Activated T-cell treated with anti-CD3 and anti-CD28 coated beads for 48 hours (primary cell): ENCODE measurements at places on chromosomes 1 and 21.

- peak; percentile 36 for DNase-seq
Observed at GRCh38 chr1:226061841-226062557, 517 bp upstream of the H3-3A start.

DNA sequence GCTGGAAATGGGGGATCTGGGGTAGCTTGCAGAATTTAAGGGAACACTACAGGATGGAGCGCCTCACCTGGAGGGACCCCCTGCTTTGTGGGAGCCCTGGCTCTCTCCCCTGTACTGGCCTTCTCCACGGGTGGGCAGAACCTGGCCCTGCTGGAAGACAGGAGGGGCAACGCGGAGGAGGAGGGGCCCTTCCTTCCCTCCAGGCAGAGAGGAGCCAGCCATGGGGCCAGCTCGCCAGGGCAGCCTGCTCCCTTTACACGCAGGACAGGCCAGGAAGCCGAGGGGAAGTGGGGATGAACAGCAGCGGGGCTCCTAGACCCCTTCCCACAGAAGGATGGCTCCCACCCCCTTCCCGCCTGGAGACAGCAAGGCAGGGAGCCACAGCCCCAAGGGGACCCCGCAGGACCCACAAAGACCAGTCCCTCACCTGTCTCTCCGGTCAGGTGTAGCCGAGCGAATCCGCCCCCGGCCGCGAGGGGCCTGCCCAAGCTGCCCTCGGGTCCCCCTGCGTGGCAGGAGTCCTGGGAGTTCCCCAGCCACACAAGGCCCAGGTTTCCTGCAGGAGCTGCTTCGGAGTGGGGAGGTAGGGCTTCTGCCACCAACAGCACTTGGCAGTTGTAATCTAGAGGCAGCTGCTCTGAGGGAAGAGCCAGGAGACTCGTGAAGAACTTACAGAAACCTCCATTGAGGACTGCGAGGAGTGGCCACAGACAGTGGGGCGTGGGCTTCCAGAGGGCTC, 1.6 kb upstream of the SLC19A1 start:
- DNase-seq = no peak

DNA sequence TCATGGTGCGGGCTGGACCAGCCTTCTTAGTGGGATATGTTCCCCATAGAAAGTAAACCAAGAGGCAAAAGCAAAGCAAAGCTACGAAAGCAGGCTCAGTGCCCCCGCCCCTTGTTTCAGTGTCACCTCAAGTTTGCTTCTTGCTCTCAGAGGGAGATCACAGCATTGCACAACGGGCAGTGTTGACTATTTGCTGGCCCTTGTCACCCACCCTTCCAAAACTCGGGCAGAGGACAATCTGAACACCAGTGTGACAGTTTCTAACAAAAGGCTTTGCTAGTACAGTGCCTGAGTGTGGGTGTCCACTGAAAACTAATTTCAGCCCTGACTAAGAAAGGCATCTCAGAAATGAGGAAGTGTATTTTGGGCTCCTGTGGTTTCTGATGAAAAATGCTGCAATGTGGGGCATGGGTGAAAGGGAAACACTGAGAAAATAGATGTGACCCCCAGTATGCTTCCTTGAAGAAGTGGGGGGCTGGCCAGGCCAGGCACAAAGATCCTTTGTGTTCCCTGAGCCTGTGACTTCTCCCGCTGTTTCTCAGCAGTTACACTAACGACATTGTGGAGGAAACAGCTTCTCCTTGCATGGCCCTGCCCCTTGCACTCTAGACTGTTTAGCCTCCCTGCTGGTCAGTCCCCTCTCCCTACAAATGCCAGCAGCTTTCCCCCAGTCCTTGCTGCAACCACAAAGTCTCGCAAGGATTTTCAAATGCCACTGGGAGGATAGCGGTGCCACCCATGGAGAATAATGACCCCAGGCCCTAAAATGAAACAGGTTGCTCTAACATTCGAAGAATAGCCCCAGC, 33.3 kb upstream of the KCNE1 start:
- peak; percentile 13 for DNase-seq

GRCh38 chr1:72704841-72705477, 422.6 kb upstream of the NEGR1 start:
- DNase-seq = no peak

DNA sequence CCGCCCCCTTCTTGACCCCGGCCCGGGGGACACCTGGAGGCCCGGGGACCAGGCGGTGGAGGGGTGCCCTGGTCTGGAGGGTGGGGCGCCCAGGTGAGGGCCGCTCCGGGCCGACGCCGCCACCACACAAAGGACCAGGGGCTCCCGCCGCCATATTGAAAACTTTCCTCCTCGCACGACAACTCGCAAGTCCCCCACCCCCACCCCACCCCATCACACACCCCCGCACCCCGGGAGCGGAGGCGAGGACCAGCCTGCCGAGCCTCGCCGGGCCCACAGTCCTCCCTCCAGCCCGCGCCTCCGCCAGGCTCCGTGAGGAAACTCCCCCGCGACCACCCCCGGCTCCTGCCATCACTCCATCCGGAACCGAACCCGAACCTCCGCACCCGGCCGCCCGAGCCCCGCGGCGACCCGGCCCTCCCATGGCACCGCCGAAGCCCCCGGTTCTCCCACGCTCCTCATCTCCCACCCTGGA, 733 bp downstream of the KDM5B start:
- DNase-seq = peak; percentile 31

- no peak for DNase-seq
Observed at GRCh38 chr1:25676488-25676887, 59.9 kb downstream of the MAN1C1 start.

DNA sequence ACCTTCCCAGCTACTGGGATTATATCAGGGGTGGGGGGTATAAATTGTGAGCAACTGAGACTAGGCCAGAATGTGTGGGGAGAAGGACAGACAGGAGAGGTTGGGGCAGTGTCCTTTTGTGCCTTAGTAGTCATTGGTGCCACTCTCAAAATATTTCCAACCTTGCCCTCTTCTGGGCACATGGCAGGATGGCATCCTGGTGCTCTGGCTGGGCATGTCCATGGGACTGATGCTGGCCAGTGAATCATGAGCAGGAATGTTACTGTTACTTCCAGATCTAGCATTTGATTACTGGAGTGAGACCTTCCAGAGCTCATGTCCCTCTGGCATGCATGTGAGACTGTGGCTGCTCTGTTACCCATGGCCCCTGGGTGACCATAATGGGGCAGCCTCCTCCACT, 151.2 kb downstream of the MATN1 start:
- no peak for DNase-seq

GRCh38 chr1:15709226-15709625, 25.1 kb downstream of the PLEKHM2 start:
- no peak for DNase-seq

DNA sequence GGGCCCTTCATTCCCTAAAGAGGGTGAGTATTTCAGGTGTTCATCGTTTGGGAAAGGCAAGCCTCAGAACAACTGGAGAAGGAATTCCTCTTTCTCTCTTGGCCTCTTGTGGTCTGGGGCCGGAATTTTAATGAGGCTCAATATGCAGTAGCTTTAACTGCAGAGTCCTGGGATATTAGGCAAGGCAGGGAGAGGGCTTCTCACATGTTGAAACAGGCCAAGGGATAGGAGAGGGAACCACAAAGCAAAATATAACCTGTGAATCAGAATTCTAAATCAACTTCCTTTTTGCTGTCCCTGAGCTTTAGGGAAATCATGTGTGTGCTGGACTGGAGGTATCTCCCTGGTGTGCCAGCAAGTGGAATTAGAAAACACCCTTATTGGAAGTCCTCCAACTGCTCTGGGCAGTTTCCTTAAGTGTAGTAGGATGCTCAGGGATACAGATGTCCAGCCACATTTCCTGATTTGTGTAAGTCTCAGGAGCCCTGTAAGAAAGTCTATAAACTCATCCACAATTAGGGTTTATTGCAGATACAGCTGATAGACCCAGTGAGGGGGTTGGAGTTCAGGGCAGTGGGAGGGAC, 215.8 kb upstream of the ZRANB2 start:
- DNase-seq = no peak

- DNase-seq = no peak
Observed at GRCh38 chr1:183349201-183349711, 68.9 kb downstream of the NMNAT2 start.

GRCh38 chr1:19081218-19081893, 124.9 kb upstream of the IFFO2 start:
- no peak for DNase-seq

- no peak for DNase-seq
Observed at GRCh38 chr1:161217831-161218230, 2.7 kb downstream of the FCER1G start.

DNA sequence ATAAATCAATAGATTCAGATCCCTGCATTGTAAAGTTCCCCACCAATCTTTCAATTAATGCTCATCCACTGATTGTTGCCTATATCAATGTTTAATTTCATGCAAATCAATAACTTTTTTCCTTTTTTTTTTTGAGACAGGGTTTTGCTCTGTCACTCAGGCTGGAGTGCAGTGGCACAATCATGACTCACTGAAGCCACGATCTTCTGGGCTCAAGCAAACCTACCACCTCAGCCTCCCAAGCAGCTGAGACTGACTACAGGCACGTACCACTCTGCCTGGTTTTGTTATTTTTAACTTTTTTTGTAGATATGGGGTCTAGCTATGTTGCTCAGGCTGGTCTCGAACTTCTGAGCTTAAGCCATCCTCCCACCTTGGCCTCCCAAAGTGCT, 25.7 kb downstream of the DIO1 start:
- peak; percentile 23 for DNase-seq

- DNase-seq = no peak
Observed at GRCh38 chr1:90362163-90362562, 354.9 kb downstream of the BARHL2 start.

- DNase-seq = no peak
Observed at GRCh38 chr1:218336328-218336727, 8.8 kb upstream of the TGFB2 start.

DNA sequence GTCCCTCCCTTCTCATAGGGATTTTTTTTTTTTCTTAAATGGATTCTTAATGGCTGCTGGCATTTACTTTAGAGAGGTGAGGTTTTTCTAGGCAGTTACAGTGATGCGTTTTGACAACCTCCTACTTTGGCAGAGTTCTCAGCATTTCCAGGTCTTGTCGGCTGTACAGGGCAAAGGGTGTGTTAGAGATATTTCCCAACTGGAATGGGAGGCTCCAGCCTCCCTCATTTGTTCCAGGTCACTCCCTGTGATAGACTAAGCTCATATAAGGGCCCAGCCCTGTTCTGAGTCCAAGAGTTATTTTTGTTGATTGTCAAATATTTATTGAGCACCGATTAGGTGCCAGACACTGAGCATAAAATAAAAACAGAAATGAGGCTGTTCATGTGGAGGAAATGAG, 7.6 kb upstream of the XKR8 start:
- DNase-seq = no peak

- DNase-seq = no peak
Observed at GRCh38 chr1:77405186-77405585, 123.4 kb downstream of the AK5 start.

GRCh38 chr21:41579692-41580091, 71.7 kb upstream of the TMPRSS2 start:
- no peak for DNase-seq

DNA sequence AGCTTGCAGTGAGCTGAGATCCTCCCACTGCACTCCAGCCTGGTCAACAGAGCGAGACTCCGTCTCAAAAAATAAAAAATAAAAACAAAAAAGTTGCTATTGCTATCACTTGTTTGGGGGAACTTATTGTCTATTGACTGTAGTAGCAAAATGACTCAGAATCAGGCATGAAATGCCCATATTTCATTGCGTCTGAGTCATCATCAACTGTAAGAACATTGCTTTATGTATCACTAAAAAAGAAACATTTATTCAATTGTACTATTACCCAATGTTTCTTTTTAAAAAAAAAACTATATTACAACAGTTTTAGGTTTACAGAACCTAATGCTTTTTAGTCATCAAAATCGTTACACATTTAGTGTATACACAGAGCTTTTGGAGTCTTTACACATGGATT, 91.0 kb upstream of the FMN2 start:
- no peak for DNase-seq

DNA sequence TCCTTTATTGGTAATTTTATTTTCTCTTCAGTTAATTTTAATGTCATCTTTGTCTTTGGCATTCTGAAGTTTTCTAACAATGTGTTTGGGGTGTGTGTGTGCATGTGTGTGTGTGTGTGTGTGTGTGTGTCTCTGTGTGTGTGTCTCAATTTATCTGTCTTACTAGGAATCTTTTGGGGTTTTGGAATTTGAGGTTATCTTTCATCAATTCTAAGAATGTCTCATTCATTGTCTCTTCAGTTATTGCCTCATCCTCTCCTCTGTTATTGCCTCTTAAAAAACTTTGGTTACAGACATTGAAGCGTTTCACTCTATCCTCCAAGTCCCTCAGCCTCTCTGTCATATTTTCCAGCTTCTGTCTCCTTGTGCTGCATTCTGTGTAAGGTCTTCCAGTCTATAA, 18.1 kb upstream of the SAMD13 start:
- no peak for DNase-seq

GRCh38 chr1:85330711-85331290, 54.4 kb upstream of the BCL10 start:
- no peak for DNase-seq

DNA sequence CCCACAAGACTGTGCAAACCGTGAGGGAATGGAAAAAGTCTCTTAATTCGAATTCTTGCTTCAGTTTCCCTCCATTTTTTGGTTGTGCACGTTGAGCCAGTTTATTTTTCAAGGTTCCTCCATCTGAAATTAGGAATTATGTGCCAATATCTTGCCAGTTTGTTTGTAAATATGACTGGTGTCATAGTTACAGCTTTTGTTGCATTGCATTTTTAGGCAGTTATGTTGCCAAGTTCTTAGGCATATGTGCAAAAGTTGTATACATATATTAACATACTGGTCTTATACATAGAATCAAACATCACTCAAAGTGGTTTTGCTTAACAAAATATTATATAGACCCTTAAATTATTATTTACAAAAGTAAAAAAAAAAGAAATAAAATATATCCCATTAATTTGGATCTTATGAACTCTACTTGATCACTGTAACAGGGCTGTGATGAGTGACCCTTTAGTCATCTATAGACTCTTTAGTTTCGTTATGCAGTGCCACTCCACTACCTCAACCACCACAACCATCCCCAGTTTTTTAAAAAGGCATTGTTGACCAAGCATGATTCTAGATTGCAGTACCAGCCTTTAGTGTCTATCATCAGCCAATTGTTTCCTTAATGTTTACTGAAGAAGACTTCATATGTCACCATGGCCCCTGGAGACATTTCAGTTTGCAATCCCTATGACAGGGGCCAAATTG, 20.9 kb upstream of the DYNLT5 start:
- no peak for DNase-seq

- no peak for DNase-seq
Observed at GRCh38 chr1:238501290-238501689, 610.6 kb upstream of the ZP4 start.

GRCh38 chr21:32949701-32950100, 76.0 kb upstream of the OLIG2 start:
- DNase-seq = no peak

GRCh38 chr1:30569384-30569783, 154.0 kb downstream of the MATN1 start:
- DNase-seq = no peak

- no peak for DNase-seq
Observed at GRCh38 chr1:187952446-187952845, 1123.7 kb downstream of the PLA2G4A start.

DNA sequence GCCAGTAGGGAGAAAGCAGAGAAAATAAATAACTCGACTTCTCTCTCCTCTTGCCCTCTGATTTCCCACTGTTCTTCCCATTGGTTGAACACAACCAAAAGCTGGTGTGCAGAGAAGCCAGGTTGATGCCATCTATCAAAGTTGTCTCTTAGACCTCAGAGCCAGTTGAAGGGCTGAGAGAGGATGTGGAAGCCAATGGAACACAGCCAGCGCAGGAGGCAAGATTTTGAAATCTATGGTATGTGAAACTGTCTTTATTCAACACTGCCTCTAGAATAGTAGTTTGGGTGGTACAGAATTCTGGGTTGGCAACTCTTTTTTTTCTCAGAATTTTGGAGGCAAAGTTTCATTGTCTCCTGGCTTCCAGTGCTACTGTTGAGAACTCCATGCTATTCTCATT, 11.3 kb upstream of the SMAP2 start:
- no peak for DNase-seq
